ENCODE measurements at places on chromosomes 1 and 21.

DNA sequence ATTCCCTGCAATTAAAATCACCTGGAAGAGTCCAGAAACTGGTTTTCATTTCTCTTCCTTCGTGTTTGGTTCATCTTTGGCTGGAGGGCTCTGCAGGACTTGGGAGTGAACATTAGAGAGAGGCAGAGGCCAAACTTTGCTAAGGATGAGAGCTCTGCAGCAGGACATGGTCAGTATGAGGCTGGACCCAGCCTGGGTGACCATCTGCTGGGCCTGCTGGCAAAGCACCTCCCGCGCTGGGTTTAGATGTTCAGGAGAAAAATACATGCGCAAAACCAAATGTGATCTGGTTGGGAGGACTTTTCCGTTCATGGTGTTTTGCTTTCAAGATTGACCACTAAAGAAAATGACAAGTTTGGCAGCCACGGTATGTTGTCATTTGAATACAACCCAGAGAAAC, 15.9 kb downstream of the KAZN start:
- DNase-seq, result no peak

- DNase-seq, result peak; percentile 40
These were observed 39.1 kb downstream of the CLSTN1 start for GRCh38 chr1:9784508-9785133.

DNA sequence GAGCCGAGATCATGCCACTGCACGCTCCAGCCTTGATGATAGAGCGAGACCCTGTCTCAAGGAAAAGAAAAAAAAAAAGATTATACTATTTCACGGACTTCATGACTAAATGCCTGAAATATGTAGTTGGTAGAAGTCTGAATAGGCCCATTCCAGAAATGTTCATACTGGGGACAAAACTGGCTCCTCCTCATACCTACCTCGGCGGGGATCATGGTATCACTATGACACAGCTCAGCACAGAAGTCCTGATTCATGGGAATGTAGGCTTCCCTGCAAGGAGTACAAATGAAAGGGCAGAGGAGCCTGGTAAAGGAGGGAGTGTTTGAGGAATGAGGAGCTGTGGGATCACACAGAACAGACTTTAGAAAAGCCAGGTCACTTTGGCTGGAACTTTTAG, 5.0 kb downstream of the SPATA46 start:
- no peak for DNase-seq

- no peak for DNase-seq
These were observed 119.2 kb upstream of the BARHL2 start for GRCh38 chr1:90836345-90836679.

GRCh38 chr21:26954662-26955121, 12.2 kb downstream of the ADAMTS5 start:
- no peak for DNase-seq

DNA sequence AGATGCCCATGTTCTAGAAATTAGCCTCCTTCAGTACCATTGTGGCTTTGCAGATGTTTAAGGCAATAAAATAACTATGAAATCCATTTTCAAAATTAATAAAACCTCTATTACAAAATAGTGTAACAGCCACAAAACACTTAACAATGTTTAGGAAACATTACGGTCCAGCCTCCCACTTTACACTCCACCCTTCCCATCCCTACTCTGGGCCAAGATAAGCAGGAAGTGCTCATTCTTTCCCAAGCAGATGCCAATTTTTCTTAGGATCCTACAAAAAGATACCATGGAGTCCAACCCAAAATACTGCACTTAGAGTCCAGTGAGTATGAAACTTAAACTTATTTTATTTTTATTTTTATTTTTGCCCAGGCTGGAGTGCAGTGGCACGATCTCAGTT, 150.8 kb downstream of the NR5A2 start:
- DNase-seq, result no peak

DNA sequence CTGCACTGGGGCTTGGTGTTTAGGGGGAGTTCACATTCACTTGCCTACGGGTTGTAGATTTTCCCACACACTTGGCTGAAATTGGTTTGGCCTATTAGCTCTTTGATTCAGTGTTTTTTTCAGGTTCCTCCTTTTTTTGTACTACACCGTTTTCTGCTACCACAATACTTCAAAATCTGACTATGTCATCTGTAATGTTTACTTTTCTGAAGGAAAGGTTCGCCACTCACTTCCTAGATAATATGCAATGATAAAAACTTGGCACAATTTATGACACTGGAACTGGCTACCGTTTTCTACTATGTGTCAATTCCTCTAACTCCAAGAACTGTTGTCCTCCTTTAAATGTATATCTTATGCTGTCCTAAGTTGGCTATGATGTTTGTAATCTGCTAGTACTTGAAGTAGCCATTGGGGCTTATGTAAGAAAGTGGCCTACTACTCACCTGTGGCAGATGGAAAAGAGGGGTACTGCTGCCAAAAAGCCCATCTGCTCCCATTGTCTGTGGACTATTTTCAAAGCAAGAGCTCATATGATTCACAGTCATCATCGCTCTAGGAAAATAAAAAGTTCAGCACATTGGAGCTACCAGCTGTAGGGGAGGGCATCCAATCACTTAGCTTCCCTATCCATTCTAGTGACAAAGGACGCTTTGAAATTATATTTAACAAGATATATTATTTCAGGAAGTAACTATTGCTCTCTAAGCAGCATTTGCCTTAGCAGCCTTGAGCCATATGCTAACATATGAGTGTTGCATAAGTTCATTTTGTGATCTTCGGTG, 42.4 kb upstream of the BACH1 start:
- DNase-seq, result no peak

- DNase-seq, result peak; percentile 57
These were observed at the start of gene IFNGR2 for GRCh38 chr21:33403128-33403785. Gene IFNGR2 (plus strand): TSS chr21:33403413. CDS start chr21:33403544, 131 bp downstream.

DNA sequence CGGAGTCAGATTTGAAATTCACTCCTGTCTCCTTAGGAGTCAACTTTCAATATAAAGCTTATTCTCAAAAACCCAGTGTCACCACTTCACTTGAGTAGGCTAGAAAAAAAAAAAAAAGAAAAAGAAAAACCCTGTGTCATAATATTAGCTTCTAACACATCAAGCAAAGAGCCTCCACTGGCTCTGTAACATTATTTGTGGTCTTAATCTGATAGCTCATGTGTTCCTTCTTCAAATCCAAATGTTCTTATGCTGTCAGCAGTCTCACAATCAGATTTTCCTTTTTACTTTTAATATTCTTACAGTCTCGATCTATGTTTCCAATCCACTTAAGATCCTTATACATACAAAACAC, 26.1 kb upstream of the PSMG1 start:
- DNase-seq, result no peak

DNA sequence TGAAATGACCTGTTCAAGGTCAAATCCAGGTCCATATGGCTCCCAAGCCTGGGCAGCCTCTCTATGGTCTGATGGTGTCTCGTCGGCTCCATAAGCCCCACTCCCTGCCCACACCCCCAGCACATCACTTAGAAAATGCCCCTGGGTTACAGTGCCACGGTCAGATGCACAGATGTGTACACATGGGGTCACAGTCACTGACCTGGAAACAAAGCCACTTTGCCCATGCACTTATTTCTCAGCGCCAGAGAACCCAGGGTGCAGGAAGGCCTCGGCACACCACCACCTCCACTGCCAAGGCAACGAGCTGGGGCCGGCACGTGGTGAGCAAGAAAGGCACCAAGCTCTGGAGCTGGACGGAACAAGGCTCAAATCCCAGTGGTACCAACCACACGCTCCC, 24.7 kb downstream of the IFFO2 start:
- no peak for DNase-seq

DNA sequence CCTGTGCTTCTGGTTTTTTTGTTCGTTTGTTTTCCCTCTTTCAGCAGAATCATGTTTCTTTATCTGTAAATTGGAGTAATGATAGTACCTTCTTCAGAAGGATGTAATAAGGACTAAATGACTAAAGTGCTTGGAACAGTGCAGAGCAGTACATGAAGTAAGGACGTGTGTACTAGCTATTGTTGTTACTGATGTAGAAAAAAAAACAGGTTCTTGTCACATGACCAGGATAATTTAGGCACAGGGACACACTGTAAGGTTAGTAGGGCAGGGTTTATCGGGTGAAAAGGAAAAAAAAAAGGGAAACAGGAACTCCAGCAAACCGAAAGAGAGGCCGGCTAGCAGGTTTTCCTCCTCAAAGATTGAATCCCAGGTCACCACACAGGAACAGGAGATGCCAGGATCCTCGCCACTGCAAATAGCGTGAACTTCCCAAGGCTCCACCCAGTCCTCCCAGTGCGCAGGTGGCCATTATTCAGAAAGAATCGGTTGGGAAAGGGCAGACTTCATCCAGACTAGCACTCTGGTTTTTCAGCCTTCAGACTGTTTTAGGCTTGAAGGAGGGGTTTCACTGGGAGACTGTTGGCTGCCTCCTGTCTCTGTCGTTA, 63.8 kb upstream of the PRRC2C start:
- DNase-seq, result no peak

- DNase-seq, result no peak
These were observed 82.7 kb downstream of the SIK1 start for GRCh38 chr21:43343992-43344886.

- no peak for DNase-seq
These were observed 17.2 kb downstream of the LY9 start for GRCh38 chr1:160813215-160813614.

DNA sequence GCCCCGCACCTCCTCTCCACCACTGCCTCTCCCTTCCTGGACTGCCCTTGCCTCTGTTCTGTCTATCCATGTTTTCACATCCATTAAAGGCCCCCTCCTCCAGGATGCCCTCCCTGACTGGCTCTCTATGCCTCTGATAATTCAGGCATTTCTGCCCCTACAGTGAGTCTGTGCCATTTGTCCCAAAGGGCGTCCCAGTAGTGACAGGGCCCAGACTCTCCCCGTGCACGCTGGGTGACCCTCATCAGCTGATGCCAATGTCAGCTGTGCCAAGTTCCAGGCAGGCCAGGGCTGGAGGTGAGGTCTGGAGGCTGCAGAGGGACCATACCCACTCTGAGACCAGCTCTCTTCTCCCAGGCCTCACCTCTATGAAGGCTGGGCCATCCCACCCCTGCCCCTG, 3.2 kb upstream of the PLEKHG5 start:
- no peak for DNase-seq

DNA sequence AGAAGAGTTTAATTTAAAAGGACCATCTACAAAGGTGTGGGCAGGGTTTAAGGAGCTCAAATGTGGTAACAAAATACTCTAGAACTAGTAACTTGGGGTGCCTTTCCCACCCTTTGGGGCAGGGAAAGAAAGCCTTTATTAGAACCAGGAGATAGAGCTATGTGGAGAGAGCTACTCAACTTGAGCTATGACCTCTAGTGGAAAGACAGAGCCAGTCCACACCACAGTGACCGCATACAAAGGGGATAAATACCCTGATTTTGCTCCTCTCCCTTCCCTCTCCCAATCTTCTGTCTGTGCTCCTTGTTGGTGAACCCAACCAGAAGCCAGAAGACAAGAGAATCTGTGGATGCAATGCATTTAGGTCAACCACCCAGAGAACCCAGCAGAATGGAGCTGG, 54.4 kb upstream of the JAK1 start:
- no peak for DNase-seq

GRCh38 chr1:228100822-228101613, 2.1 kb downstream of the C1orf35 start:
- DNase-seq, result no peak

DNA sequence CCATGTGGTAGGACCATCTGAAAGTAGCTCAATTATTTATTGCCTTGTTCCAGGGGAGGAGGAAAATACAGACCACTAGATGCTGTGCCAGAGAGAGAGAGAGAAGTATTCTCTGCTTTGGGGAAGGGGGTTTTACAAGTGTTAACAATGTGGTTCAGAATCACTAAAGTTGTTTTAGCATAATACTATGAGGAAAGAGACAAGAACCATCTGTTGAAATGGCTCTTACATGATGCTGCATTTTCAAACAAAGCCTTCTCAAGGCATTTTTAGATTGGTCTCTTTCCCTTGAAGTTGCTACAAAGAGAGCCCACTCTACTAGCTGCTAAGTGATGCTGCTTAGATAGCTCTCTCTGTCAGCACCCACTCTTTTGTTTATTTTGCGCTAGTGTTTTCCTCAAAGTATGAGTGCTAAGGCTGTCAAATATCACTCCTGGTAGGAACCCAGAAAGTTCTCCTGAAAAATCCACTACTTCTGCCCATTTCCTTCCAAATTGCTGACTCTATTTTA, 255.1 kb downstream of the NFIA start:
- no peak for DNase-seq

GRCh38 chr1:22031214-22031962, 21.1 kb upstream of the CDC42 start:
- no peak for DNase-seq

GRCh38 chr1:181185461-181185860, 97.0 kb downstream of the IER5 start:
- no peak for DNase-seq

- DNase-seq, result no peak
These were observed 1207.5 kb upstream of the ADGRL2 start for GRCh38 chr1:80593197-80593596.

GRCh38 chr1:167905671-167906070, 8.3 kb downstream of the ADCY10 start:
- no peak for DNase-seq

DNA sequence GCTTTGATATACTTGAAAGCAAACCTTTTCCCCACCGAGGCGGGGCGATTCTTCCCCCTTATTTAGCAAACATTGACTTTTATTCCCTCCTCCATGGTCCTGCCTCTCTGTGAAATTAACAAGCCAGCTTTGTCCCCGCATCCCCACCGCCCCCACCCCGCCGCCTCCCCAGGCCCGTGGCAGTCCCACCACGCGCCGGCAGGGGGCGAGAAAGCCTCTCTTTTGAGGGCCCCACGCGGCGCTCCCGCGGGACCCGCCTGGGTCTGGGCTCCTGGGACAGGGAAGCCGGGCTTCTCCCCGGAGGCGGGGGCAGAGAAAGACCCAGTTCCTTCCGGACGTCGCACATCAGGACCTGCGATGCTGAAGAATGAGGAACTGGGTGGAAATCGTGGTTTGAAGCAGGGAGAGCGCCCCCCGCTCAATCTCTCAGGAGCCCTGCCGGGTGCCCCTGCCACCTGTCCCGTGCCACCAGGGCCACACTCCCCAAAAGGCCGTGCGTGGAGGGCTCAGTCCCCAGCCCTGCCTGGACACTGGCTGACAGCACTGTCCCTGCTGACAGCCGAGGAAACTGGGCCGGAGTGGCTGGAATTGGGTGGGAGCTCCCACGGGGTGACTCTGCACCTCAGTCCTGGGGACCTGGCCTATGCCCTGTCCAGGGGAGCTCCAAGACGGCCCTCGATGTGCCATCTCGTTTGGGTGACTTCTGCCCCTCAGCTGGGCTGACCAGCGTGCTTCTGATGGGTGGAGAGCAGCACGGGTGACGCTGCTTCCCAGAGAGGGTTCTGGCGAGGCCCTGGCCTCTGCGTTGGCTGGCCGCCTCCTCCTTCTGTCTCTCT, 8.6 kb upstream of the ACTRT2 start:
- DNase-seq, result no peak

DNA sequence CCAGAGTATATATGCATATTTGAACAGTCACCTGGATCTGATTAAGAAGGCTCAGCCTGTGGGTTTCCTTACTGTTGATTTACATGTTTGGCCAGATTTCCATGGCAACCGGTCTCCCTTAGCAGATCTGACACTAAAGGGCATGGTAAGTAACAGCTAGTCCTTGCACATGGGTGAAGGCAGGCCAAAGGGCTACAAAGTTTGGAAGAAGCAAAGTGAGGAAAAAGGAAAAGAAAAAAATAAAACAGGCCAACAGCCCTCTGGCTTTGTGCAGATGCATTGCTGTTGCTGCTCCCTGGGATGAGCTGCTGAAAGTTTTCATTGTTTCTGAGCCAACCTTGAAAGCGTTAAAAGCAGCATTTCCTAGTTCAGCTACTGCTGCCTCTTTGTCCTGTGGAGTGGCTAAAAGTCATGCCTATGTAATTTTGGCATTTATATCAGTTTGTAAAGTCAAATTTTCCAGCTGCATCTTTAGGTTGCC, 176.5 kb upstream of the HOOK1 start:
- no peak for DNase-seq

- no peak for DNase-seq
These were observed 10.6 kb upstream of the TACSTD2 start for GRCh38 chr1:58587667-58588066.
